ENCODE measurements at places on chromosomes 12 and 14.

- DNase-seq, result peak; percentile 33
Observed at GRCh38 chr14:54529811-54530210, 20.1 kb downstream of the CGRRF1 start.

- DNase-seq, result no peak
Observed at GRCh38 chr12:128305336-128305892, 38.4 kb downstream of the TMEM132C start.

- DNase-seq, result no peak
Observed at GRCh38 chr12:108620236-108620879, 13.3 kb downstream of the SELPLG start.

- DNase-seq, result no peak
Observed at GRCh38 chr12:15851919-15852318, 30.3 kb upstream of the STRAP start.

DNA sequence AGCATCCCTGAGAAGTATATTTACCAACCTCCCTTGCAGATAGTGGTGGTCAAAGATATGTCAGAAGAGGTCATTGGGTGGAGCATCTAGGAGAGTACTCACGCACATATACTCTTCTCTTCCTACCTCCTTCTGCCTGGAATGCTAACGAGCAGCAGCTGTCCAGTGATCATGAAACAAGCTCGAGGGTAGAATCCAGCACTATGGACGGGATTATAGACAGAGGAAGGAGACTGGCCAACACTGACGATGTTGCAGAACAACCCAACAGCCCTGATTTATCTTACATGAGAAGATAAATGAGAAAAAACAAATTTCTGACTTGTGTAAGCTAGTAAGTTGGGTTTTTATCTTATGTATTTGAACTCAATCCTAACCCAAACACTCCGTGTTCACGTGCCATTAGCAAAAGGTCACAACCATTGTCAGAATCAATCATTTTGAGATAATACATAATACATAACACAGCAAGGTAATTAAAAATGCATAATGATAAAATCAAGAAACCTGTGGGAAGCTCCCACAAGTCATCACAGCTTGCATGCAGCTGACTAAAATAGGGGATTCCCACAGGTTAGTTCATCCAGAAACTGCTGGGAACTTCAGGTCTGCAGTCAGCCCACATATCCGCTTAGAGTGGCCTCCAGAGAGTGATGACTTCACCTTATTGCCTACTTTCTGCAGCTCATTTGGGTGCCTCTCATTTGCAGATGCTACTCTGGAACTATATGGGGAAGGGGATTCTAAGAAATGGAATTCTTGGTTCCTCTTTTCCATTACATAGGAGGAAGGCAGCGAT, 36.3 kb upstream of the STK38L start:
- no peak for DNase-seq

DNA sequence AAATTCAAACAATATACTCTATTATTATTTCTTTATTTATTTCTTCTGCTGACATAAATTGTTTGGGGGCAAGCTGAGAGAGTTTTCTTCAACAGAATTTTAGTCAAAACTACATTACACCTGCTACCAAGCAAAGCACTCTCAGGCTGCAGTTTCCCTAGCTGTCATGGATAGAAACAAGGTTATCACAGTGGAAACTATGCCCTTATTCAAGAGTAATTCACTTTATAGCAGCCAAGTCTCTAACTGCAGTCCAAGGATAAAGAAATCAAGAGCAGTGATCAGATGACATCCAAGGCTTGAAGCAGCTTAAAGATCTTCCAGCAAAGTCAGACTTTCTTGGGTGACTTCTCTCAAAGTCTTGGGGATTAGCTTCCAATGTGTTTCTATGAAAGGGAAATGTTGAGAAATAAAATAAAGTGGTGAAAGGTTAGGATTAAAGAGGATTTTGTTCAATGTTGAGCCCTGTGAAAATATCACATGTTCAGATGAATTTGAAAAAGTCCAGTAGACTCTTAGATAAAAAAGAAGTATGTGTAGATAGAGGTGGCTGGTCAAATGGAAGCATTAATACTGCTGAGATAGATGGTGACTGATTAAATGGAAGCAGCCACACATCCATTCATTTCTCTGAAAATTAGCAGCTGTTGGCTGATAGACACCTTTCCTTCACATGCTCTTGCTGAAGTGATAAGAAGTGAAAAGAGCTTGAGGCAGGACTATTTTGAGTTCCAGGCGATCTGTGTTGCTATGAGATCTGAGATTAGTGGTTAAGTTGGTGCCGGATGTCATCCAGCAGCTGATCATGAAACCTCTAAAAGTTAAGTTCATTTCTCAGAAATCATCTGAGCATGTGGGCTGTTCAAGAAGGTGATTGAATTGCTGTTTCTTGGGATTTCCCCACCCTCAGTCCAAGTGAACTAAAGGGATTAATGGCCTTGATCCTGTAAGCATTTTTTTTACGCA, 257.8 kb upstream of the BTG1 start:
- no peak for DNase-seq

- no peak for DNase-seq
Observed at GRCh38 chr12:109241936-109242335, 67.1 kb downstream of the FOXN4 start.

- no peak for DNase-seq
Observed at GRCh38 chr12:77940011-77940423, 109.3 kb downstream of the NAV3 start.

- no peak for DNase-seq
Observed at GRCh38 chr14:34258318-34258717, 203.7 kb downstream of the SPTSSA start.

DNA sequence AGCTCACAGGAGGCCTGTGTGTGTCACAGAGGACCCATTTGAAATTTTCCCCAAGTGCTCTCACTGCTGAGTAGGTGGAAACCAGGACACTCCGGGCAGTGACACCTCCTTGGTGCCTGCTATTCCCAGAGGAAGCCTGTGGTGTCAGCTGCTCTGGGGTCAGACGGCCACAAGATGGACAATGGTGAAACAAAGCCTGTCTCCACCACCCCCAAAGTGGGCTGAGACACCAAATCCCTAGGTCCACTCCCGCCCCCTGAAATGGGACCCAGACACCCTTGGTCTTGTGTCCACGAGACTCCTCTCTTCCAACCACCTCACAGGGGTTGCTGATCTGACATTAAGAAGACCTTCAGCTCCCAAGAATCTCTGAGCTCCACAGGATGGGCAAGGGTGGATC, 7.0 kb downstream of the KCNH3 start:
- no peak for DNase-seq

DNA sequence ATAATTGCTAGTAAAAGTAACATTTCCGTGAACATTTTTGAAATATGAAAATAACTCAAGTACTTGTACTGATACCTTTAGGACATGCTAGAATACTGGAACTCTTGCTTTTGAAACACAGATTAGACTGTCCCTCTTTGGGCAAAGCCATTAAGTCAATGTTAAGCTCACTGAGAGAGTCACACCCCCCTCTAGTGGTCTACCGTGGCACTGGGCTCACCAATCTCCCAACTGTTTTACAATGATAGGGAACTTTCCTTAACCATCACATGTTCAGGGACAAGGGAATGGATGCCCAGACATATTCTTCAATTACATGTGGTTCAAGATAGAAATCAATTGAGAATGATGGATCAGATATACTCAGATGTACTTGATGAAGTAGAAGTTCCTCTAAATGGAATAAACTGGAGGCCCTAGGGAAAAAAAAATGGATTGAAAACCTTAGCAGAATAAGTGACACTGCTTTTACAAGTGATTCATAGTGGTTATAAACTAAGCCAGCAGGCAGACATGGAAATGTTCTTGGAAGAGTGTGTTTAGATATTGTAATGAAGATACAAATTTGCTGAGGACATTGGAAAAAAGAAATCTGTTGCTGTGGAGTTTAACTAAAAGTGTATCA, 17.8 kb downstream of the NANOG start:
- peak; percentile 13 for DNase-seq

- DNase-seq, result no peak
Observed at GRCh38 chr12:57171668-57172067, 24.2 kb upstream of the LRP1-AS start.

- no peak for DNase-seq
Observed at GRCh38 chr14:98714626-98715425, 557.2 kb downstream of the BCL11B start.

GRCh38 chr14:58709949-58710348, 72.2 kb downstream of the DACT1 start:
- no peak for DNase-seq

- no peak for DNase-seq
Observed at GRCh38 chr14:105337433-105337832, 22.9 kb downstream of the PACS2 start.

DNA sequence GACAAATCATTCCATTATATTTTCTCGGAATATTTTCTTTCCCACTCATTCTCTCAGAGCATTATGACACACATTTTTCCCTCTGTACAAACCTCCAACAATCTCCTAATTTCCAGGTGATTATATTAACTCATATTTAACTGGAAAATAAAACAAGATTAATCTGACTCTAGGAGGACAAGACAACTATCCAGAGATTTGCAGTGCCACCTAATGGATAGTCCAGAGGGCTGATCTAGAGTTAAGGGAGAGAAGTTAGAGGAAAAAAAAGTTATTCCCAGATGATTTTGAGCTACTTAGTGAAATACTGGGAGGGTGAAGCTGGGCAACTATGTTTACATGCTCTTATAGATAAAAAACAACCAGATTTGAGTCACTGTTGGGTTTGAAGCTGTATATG, 161.7 kb downstream of the ALX1 start:
- DNase-seq, result no peak

DNA sequence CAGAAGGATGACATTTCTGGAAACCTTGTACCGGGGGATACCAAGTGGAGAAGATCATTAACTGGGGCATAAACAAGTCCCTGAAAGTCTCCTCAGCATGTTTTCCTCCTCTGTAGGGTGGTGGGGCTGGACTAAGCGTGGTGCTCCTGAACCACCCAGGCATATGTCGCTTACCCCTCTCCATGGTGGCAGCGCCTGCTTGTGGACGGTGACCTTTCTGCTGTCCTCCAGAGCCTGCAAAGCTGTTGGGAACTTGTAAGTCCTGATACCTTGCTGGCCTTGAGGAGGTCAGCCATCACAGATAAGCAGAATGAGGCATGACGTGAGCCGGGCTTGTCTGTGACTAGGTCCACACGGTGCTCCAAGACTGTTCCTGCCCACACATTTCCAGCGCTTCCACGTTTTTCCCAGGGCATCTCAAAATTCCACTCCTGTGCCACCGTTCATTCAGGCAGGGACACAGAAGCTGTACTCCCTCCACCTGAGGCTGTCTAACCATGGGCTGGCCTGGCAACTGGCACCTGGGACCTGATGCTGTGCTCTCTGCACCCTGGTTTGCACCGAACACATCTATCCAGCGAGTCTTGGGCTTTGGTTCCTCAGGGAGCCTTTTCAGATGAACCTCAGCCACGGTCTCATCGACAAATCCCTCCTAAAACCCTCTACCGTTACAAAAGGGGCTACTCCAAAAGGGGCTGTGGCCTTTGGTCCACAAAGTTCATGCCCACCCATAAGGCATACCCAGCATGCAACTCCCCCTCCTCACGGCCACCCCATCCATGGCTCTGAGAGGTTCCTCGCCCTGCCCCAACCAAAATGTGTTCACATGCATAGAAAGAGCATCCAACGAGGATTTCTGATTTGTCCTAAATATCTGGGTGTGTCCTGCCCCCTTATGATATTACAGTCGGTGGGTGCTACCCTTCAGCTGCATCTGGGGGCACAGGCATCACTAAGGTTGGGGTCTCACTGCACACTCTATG, 199.6 kb upstream of the DIO3 start:
- DNase-seq, result no peak

DNA sequence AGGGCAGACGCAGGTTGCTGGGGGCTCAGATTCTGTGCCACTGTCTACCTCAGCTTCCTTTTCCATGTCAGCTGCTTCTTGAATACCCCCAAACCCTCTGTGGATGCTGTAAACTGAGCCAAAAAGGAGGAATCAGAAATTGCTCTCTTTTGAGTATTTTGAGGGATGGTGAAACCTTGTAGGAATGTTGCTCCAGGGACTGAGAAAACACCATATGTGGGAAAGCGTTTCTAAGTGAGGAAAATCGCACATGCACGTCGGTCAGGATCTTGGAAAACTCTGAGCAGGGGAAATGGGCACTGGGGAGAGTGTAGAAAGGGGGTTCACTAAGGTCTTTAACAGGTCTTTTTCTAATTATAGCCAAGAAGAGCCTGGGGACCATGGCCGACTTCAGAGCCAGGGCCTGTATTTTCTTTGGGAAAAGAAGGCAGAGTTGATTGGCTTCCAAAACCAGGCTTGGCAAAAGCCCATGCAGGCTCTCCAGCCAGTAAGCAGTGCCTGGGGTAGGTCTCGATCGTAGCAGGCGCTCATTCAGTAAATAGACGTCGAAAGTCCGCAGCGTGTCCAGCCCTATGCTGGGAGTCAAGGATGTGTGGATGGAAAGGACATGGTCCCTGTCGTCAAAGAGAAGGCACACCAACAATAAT, 58.0 kb downstream of the NTF3 start:
- no peak for DNase-seq

DNA sequence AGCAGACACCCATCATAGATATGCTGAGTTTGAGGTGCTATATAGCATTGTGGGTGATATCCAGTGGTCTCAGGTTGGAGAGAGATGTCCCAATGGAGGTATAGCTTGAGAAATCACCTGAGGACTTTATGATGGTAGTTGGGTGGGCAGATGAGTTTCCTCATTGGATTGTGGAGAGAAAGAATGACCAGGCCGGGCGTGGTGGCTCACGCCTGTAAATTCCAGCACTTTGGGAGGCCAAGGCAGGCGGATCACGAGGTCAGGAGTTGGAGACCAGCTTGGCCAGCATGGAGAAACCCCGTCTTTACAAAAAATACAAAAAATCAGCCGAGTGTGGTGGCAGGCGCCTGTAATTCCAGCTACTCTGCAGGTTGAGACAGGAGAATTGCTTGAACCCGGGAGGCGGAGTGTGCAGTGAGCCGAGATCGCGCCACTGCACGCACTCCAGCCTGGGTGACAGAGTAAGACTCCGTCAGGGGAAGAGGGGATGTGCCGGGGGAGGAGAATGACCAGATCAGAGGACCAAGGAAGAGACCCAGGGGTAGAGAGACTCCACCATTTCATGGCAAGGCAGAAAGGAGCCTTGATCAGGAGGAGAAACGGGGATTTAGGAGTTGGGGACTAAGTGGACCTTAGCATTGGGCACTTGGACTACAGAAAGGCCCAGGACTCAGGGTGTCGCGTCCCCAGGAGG, 757 bp upstream of the PCK2 start:
- DNase-seq, result no peak

- DNase-seq, result no peak
Observed at GRCh38 chr12:31466768-31467167, 124.2 kb downstream of the DENND5B start.

DNA sequence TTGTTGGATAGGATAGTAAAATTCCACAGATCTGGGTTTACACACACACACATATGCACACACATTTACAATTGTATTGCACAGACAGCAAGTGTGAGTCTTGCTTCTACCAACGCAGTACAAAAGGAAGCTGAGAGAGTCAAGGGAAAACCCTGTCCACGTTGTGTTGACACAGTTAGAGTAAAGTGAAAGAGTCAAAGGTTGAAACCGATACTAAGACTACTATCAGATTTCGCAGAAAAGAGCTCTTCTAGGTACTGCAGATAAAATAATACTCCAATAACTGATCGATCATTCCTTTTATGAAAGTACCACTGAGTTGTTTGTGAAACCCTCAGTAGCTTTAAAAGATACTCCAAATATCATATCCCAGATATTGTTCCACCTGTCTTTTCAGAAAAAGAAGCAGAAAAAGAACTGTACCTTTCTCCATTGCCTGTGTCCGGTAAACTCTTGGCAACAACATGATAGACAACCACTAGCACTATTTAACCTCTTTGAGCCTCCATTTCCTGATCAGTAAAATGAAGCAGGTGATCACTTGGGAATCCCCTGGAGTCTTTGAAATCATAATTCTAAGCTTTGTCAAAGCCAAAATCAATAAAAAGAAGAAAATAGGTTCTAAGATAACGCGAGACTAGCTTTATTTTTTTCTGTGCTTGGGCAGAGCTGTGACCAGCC, 224.6 kb upstream of the FOXN3 start:
- DNase-seq, result no peak
